ENCODE measurements at places on chromosomes 11 and 22.

- no peak for DNase-seq
These were observed 133.2 kb downstream of the ADAMTS15 start for GRCh38 chr11:130581646-130582045.

DNA sequence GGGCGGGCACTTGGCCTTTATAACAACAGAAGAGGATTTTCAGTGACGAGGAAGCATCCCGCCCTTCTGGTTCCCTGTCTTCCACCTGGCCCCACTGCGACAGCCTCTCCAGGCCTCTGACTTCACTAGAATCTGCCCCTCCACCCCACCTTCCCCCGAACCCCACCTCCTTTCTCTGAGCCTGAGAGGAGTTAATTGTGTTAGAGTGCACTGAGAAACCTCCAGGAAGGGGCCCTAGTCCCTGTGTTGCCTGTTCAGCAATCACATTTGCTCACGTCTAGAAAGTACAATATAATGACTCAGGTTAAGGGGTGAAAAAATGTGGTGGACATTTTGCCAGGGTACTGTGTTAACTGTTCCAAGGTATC, 38.8 kb downstream of the PTPRJ start:
- no peak for DNase-seq

- no peak for DNase-seq
These were observed 73.7 kb downstream of the RTL6 start for GRCh38 chr22:44424359-44424682.

DNA sequence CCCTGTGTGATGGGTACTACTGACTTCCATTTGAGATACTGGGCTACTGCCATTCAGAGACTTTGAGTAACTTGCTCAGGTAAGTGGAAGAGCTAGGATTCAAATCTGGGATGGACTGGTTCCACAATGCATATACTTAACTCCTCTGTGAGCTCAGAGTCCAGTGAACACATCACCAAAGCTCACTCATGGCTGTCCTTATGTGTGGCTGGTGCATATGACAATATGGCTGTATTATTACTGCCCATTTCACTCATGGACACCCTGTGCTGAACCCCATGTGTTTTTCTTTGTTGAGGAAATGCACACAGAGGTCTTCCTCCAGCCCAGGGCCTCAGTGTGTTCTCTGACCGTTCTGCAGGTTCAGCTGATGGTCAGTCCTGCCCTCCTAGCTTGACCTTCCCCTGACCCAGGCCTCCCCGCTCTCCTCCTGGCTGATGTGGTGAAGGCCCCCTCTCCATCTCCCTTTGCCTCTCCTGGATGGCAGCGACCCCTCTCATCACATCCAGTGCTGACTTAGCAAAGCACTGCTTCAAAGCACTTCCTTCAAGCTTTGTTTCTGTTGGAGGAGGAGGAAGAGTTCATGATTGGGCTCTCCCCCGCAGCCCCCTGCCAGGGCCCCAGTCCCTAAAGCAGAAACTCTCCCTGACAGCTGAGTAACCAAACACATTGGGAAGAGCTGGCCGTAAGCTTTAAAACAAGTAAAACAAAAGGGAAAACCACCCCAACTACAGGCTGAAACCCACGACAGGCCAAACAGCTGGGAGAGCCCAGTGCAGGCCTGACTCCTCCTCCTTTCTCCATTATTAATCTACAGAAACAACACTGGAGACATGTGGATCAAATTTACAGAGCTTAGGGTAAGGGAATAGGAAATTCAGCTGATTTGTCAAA, 101.2 kb downstream of the NAT10 start:
- DNase-seq = no peak

- no peak for DNase-seq
These were observed 264.7 kb downstream of the BUD13 start for GRCh38 chr11:116507849-116508695.

- no peak for DNase-seq
These were observed 142.4 kb downstream of the KIRREL3 start for GRCh38 chr11:126857860-126858808.

DNA sequence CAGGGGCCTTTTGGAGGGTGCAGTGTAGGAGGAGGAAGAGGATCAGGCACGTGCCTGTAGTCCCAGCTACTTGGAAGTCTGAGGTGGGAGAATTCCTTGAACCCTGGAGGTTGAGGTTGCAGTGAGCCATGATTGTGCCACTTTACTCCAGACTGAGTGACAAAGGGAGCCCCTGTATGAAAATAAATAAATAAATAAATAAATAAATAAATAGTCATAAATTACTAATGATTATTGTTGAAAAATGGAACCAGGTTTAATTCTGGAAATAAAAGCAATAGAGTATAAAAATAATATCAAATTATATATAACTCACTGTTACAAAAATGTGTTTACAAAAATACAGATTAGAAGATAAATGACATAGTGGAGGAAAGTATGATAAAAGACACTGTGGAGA, 37.9 kb downstream of the GRIA4 start:
- no peak for DNase-seq

- no peak for DNase-seq
These were observed 817 bp downstream of the ARL2 start for GRCh38 chr11:65014726-65015227.

GRCh38 chr22:49366437-49366836, 461.2 kb downstream of the BRD1 start:
- DNase-seq = no peak

GRCh38 chr22:46801331-46801811, 38.9 kb downstream of the TBC1D22A start:
- DNase-seq = no peak

GRCh38 chr11:119685111-119685746, 43.8 kb downstream of the NECTIN1 start:
- no peak for DNase-seq

GRCh38 chr11:109236188-109236587, 185.8 kb upstream of the C11orf87 start:
- DNase-seq = no peak

DNA sequence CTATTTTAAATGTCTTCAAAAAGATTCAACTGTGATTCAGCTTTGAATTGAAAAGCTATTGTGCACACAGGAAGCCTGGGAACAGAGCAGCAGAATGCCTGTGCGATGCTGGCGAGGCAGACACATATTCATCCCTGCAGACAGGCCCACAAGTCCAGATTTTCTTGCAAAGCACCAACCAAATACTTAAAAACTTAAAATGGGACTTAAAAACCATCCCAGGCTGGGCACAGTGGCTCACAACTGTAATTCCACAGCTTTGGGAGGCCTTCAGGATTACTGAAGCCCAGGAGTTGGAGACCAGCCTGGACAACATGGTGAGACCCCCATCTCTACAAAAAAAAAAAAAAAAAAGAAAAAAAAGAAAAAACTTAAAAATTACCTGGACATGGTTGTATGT, 122.6 kb upstream of the SERPIND1 start:
- no peak for DNase-seq

- DNase-seq = no peak
These were observed 253.1 kb downstream of the CADM1 start for GRCh38 chr11:115251126-115251525.

- DNase-seq = peak; percentile 27
These were observed 975 bp upstream of the MDK start for GRCh38 chr11:46380340-46381047.

DNA sequence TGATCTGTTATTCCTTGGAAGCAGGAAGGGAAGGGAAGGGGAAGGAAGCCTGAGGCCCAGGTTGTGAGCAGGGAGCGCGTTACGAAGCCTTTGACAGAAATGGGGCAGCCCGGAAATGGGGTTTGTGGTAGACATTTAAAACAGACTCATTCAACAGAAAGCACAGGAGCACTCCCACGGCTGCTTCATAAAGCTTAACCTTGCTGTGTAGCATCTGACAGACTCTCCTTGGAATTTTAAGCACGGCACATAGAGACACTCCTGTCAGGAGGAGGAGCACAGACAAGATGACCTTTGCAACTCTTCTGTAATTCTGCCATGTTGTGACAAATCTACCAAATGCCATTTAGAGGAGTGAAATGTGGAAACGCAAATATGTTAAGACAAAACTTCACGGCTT, 131.6 kb downstream of the FBXO7 start:
- no peak for DNase-seq

GRCh38 chr22:45997777-45998637, 21.0 kb upstream of the WNT7B start:
- no peak for DNase-seq

DNA sequence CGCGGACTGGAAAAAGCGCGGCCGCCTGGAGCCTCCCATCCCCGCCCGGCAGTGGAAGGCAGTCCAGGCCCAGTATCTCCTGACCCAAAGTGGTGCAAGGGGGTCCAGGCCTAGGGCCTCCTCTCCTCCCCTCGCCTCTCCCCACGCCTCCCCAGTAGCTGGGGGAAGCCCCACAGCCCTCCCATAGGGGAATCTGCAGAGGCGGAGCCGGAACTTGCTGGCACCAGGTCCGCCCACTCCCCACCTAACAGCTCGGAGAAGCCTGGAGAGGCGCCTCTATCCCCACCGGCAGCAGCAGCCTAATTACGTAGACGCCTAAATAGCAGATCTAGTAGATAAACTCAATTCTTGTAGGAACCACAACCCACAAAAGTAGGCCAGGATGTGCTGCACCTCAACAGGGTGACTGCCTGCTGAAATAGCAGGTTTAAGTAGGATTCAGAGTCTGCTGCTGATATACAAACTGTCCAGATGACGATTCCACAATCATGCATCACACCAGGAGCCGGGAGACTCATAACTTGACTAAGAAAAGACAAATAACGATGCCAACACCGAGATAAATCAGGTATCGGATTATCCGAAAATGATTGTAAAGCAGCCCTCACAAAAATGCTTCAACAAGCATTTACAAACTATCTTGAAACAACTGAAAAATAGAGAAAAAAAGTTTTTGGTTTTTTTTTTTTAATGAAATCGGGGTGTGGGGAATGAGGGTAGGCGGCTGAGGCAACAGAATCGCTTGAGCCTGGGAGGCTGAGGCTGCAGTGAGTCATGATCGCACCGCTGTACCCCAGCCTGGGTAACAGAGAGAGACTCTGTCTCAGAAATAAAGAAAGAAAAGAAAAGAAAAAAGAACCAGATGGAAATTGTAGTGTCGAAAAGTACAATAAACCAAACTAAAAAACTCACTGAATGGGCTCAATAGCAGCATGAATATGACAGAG, 11.4 kb upstream of the BRD1 start:
- DNase-seq = peak; percentile 89

DNA sequence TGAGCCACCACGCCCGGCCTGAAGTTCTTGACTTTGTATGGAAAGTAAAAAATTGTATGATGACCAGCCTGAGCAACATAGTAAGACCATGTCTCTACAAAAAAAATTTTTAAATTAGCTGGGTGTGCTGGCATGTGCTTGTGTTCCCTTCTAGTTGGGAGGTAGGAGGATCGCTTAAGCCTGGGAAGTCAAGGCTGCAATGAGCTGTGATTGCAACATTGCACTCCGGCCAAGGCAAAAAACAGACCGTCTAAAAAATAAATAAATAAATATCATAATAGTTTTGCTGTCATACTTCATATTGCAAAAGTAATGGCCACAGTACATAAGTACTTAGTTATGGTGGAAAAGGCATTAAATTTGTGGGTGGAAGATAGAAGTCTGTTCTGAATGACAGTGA, 3.4 kb downstream of the AGBL2 start:
- DNase-seq = no peak

- no peak for DNase-seq
These were observed 2.3 kb downstream of the SIK2 start for GRCh38 chr11:111604392-111605009.

Measured in activated CD4-positive, alpha-beta T cell treated with anti-CD3 and anti-CD28 coated beads, Interleukin-2, amount 50 U/mL, for 1 hour (primary cell).